ENCODE measurements at places on chromosomes 2 and 18. TPM values are rescaled to one million over a fixed set of nuclear protein-coding genes. Genes with fewer than 3 reads are reported as not detected.
A peak's percentile ranks its signal among the peaks of the same experiment; 100 is the strongest.

GDF7 gene
- total RNA-seq = under 0.01 TPM

DNA sequence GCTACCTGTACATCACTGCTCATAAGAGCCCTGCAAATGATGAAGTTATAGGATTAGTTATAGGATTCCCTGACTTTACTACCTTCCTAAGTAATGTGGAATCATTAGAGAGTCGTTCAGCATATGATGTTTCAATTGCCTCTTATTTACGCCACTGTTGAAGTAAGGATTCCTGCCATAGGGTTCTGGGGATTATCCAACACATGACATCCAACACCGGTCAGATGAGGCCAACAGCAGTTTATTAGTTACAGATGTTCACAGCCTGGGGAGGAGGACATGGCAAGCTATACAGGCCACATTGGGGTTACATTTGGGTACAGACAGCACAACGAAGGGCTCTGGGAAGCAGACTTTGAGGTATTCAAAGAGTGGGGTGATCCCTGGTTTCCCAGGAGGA is 134.1 kb upstream of the MC4R start:
- no peaks in the 10 kb centered on the region for H3K27me3 ChIP-seq
- no peak overlapping the region for H3K27ac ChIP-seq
- DNase-seq = no peak
- H3K4me1 ChIP-seq = no peaks in the 10 kb centered on the region
- H3K36me3 ChIP-seq = no peaks in the 10 kb centered on the region

- H3K4me1 ChIP-seq = no peaks in the 10 kb centered on the region
- DNase-seq = no peak
- H3K36me3 ChIP-seq = no peaks in the 10 kb centered on the region
- no peak overlapping the region for H3K27ac ChIP-seq
Measured at GRCh38 chr2:102843764-102844443, 82.1 kb downstream of the TMEM182 start.

IL36RN gene
- not detected for total RNA-seq

GRCh38 chr18:10271481-10271880 is 183.0 kb upstream of the APCDD1 start:
- peak; percentile 25 for DNase-seq
- H3K27me3 ChIP-seq = no peaks in the 10 kb centered on the region
- H3K27ac ChIP-seq = no peak overlapping the region
- peaks cover 4% of the 10 kb centered on the region for H3K4me1 ChIP-seq
- no peak overlapping the region for H3K4me3 ChIP-seq

Data from IMR-90 (cell line).